ENCODE measurements at places on chromosomes 2 and 18.

GRCh38 chr18:45164551-45164950 is 450.7 kb upstream of the SLC14A2 start:
- no peak for DNase-seq

- no peak for DNase-seq
Measured at GRCh38 chr2:88959480-88960204, 268.2 kb downstream of the RPIA start.

DNA sequence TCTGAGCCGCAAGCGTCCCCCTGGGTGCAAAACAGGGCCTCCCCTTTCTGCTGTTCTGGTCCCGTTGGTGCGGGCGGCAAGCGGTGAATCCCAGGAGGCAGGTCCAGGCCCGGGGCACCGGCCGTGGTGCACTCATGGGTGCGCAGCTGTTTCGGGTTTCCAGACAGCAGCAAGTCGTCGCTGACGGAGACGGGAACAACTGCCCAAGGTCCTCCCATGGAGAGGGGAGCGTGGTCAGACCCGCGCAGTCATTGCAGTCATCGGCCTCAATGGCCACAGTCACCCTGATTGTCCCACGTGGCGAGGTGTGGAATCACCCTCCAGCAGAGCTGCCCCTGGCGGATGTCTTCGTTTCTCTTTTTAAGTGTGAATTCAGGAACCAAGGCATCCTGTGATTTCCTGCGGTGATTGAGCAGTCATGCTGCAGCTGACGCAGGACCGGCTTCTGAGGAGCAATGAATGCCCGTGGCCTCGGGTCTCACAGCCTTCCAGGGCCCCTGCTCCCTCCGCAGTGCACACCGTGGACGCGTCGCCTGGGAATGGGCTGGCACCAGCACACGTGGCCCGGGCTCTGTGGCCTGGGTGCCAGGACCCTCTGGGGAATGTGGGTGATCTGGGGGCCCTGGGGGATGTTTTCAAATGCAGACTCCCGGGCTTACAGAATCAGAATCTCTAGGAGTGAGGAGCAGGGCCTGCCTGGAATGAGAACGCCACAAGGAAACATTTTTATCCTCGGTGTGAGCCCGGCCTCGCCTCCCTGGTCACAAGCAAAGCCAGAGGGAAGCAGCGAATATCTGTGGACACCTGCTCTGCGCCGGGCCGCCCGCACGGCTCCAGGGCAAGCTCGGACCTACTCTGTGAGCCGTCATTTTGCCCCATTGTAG is 244.2 kb upstream of the SALL3 start:
- no peak for DNase-seq

- DNase-seq, result no peak
Measured at GRCh38 chr2:15094161-15094560, 461.6 kb downstream of the LRATD1 start.

GRCh38 chr2:131557558-131558321 is 30.1 kb downstream of the CCDC74A start:
- no peak for DNase-seq

GRCh38 chr2:137237055-137237454 is 471.7 kb downstream of the THSD7B start:
- no peak for DNase-seq

DNA sequence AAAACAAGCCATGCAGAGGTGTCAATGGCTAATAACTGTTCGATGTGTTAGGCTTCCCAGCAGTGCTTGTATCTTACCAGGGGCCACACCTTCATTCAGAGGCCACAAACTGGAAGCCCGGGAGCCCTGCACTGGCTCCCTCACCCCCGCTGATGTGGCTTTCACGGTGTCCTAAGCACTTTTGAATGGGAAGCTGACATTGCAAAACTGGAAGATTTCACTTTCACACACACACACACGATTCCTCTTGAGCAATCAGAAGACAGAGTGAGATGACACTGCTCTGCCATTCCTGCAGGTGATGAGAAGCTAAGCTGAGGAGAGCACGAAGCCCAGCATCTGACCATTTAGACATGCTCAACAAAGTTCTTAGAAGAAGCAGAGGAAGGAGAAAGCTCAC is 8.6 kb upstream of the ZNF407 start:
- DNase-seq, result no peak

DNA sequence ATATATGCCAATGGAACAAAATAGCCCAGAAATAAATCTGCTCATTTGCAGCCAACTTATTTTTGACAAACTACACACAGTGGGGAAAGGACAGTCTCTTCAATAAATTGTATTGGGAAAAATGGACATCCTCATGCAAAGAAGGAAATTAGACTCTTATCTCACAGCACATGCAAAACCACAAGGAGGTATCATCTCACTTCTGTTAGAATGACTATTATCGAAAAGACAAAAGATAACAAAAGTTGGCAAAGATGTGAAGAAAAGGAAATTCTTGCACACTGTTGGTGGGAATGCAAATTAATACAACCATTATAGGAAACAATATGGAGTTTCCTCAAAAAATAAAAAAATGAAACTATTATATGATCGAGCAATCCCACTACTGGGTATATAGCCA is 16.3 kb upstream of the WDR75 start:
- no peak for DNase-seq
